ENCODE measurements at places on chromosomes 2 and 18.

DNA sequence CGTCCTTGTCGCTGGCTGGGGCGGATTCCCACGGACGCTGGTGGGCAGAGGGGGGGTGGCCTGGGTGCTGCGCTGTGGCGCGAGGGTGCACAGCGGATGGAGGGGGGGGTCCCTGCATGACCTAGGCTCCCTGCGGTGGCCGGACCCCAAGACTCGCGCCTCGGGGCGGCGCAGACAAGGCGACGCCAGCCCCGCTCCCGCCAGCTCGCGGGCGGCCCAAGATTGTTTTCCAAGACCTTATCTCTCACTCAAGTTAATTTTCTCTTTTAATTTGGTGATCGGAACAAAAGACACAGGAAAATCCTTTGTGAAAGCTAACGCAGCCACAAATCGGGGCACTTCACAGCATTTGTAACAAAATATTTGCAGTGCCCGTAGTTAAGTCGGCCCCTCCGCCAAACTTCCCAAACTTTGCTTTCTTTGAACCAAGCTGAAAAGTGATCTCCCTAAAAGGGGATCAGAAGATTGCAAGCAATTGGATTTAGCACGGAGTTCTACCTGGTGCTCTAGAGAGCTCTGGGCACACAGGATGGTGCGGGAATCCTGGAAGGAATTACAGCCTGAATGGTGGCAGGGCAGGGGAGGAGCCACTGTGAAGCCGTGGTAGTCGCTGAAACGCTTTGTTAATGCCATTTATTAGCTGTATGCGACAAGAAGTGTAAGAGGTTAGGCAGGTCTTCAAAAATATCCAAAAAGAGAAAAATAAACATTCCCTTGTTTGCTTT, 4.8 kb upstream of the ID2 start:
- DNase-seq, result no peak

GRCh38 chr2:8855010-8855409, 17.6 kb upstream of the KIDINS220 start:
- no peak for DNase-seq

DNA sequence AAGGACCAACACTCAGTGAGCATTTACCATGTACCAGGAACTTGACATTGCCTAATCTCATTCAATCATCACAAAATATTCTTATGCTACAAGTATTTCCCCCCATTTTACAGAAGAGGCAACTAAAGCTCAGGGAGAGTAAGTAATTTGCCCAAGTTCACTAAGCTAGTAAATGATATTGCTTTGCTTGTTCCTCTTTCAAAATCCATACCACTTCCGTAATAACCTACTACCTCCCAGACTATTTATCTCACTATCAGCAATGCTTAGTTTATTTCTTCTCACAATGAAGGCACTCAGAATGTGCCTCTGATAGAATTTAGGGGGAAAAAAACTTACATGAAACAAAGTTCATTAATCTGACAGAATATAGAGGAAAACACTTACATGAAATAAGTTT, 1070.9 kb upstream of the FANCL start:
- no peak for DNase-seq

DNA sequence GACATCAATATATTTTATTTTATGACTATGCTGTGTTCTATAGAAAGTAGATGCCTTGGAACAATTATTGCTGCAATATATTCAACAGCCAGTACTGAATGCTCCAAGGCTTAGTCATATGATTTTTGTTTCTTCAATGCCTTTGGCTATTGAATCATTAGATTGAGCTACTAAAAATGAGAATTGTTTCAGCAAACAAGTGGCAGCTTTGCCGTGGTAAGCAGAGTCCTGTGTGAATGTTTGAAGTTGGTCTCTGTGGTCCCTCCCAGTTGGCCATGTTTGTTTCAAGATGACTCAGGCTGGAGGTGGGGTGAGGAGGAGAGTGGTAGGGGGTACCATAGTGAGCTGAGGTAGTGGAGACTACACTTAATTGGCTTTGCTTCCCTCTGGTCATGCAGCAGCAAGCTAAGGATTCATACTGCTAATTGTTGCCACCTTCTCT, 198.6 kb upstream of the EPAS1 start:
- DNase-seq, result no peak

DNA sequence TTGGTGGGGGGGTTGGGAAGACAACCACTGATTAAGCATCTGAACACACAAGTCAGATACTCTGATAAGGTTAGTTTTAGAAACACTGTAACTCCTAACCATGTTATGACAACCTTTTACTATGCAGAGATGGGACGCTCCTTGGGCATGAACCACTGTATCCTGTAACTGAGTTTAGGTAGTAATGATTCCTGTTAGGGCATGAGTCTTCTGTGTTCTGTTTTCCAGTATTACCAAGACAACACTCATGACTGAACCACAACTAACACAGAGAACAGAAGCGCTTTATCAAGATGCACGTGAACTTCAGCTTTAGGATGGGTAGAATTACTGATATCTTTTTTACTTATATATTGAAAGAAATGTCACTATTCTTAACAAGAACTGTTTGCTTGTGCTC, 14.1 kb upstream of the CREB1 start:
- DNase-seq, result no peak

Measured in hematopoietic multipotent progenitor cell treated with erythropoietin and hydrocortisone succinate and interleukin-3 and kit ligand, for 15 days (in vitro differentiated cells).